ENCODE measurements at places on chromosomes 2 and 18.

GRCh38 chr2:191265311-191266170 lies 20.3 kb downstream of the MYO1B start:
- DNase-seq, result no peak

DNA sequence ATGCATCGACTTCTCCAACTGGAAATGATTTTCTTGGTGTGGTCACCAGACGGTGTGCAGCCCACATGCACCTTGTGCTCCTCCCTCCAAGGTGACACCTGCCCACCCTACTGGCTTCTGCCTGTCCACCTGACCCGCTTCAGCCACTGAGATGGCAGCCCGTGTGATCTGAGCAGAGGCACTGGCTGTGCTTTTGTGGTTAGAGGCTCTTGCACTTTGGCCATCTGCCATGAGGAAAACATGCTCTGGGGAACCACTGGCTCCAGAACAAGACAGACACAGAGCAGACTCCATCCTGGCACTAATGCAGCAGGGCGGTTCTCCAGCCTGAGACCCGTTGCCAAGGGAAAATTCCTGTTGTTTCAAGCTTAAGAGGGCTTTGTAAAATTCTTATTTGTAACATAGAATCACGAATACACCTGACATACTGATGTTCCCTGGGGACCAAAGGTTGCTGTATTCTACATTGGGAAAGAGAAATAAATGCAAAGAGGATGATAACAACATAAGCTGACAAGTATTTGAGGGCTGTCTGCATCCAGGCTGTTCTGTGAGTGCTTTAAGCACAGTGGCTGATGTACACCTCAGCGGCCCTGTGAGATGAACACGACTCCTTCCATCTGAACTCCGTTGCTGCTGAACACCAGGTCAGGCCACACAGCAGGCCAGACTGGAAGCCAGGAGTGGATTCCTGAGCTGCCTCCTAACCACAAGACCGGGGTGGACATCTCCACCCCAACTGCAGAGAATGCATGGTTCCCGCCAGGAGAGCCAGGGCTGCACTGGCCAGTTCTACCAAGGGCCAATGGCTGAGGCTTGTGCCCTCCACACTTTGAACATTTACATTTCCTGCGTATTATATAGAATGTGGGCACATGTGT lies 820.4 kb downstream of the GALR1 start:
- no peak for DNase-seq

- DNase-seq, result no peak
Observed at GRCh38 chr2:183079139-183079775, 710 bp downstream of the DUSP19 start.

DNA sequence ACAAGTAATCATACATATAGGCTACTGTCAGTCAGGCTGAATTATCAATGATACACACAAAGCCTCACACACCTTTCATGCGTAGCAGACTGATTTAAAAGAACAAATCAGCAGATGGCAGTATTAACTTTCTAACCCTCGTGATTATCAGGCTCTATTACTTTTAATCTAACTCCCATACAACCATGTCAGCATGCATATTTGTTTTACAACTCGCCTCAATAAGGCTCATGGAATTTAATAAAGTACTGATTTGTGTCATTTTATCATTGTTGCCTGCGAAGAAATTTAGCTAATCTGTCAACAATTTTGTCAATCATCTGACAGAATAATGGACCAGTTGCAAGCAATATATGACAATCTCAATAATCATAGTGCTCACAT lies 82.8 kb downstream of the SLC25A12 start:
- no peak for DNase-seq

DNA sequence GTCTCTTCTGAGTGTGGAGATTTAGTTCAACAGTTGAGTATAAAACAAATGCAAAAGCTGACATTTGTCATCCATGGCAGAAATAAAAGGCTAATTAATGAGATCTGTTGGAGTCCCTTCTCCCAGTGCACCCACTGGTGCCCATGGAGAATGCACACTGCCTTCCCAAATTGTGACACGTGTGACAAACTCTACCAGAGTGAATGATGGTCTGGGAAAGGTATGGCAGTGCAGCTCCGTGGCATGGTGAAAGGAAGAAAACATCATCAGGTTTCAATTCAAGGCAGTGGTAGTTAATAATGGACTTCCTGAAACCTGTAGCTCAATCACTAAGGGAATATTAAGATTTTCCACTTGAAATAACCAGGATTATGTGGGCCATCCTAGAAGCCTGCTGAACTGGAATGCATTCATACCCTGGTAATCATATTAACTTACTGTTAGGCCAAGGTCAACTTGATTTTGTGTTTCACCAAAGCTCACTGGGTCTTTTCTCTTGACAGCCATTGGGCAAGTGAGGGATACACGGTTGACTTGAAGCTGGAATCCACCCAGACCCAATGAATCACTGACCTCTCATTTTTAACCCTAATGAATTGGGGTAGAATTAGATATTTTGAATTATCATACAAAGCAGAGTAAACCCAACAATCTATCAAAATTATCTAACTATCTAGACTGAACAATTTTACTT lies 167.6 kb downstream of the AFF3 start:
- DNase-seq, result no peak

DNA sequence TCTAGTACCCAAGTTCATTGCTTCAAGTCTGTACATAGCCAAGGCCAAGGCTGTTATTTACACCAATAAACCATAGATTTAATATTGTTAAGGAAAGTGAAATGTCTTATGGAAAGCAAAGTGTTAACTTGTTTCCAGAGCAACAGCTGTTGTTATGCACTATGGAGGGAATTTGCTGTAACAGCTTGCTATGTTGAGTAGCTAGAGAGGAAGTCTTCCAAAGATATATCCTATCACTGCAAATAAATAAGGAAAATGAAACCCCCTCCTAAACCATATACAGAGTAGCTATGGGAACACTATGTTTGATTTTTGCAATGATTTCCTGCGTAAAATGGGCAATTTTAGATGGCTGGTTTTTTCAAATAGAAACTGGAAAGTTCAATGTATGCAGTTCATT lies 21.1 kb downstream of the TMEM182 start:
- DNase-seq, result no peak

DNA sequence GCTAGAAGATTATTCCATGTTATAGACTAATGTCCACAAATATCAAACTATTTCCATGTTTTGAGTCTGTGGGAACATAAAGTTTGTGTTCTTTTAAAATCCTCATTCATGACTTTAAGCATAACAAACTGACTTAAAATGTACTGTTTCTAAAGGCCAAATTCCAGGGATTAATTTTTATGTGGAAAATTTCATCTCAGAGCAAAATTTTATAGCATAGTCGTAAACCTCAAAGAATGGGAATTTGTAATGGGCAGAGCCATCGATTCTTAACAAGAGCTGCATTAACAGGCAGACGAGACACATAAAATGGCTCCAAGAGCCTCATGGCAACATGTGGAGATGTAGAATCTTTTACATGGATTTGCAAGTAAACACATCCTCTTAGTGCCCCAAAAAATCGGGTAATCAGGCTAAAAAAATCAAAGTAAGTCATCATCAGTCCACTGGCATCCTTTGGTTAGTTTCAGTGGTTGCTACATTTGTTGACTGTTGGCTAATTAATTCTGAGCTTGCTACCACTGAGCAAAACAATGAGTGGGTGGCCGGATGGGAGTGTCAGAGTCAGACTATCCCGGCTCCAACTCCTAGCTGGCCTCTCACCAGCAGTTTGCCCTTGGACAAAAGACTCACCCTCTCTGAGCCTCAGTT lies 119.6 kb downstream of the FAM210A start:
- DNase-seq, result no peak

DNA sequence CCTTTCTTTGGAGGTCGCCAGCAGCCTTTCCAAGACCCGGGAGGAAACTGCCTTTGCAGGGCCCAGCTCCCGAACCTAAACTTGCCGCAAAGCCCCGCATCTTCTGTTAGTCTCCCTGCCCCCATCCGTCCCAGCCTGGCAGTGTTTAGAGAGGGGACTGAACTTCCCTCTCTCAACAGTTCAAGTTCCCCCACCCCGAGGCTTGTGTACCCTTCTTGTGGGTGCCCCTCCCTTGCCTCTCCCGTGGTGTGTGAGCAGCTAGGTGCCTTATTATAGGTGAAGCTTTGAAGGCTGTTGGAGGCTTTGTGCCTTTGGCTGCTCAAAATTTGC lies 1.4 kb downstream of the LBH start:
- DNase-seq, result no peak

DNA sequence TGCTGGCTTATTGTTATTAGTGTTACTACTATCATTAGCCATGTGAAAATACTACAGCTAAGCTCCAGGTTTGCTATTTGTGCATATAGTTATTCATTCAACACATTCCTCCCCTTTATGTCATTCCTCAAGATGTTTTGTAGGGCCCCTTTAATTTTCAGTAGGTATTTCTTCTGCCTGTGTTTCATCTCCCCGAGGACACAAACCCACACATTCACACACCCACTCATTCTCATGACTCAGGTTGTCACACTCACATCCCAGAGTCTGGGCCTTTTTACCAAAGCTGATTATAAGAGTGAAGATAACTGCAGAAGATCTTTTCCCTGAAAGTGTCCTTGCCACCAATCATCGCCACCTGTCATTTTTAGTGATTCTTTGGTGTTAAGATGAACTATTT lies 68.6 kb upstream of the SPOPL start:
- DNase-seq, result no peak

DNA sequence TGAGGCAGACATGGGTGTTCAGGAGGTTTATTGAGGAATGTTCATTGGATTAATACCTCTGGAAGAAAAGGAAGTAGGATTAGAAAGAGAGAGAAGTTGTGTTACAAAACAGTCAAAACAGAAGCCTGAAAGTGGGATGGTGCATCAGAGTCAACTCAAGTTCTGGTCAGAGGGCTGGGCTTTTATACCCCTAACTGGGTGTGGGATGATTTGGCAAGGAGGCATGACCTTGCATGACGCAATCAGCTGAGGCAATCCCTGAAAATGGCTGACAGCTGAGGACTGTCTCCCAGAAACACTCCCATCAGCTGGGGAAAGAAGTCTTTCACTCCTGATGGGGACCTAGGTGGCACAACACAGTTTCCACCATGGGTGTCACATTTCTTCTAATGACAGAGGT lies 818.2 kb downstream of the SATB2 start:
- DNase-seq, result no peak

- no peak for DNase-seq
Observed at GRCh38 chr18:79520478-79521390, 125.0 kb downstream of the NFATC1 start.

DNA sequence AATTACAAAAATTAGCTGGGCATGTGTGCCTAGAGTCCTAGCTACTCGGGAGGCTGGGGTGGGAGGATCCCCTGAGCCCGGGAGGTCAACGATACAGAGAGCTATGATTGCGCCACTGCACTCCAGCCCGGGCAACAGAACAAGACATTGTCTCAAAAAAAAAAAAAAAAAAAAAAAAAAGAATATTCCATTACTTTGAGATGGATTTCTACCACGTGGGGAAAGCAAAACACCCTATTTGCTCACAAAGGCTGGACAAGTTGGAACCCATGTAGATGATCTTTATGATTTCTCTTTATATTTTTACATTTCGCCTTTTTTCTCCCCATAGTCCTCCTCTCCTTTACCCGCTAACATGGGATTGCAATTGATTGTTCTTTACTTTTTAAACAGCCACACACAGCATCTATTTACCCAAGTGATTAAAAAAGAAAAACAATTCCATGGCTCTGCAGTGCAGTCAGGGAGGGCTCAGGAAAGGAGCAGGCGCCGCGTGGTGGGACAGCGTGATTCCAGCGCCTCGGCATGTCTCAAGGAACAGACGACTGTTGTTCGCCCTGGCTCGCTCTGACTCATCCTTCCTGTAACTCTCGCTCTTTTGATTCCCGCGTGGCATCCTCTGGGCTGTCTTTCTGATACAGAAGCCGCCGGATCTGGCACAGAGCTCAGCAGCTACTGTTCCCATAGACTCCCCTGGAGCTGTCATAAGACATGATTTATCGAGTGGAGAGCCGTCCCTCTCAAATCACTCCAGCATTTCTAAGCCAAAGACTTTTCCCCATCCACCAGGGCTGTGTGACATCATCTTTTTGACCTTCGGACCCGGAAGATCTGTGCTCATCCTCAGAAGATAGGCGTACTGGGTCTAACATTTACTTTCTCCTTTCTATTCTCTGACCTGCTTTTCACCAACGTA lies 230.4 kb upstream of the AGAP1 start:
- no peak for DNase-seq

- DNase-seq, result no peak
Observed at GRCh38 chr2:12173271-12173942, 427.0 kb downstream of the LPIN1 start.

DNA sequence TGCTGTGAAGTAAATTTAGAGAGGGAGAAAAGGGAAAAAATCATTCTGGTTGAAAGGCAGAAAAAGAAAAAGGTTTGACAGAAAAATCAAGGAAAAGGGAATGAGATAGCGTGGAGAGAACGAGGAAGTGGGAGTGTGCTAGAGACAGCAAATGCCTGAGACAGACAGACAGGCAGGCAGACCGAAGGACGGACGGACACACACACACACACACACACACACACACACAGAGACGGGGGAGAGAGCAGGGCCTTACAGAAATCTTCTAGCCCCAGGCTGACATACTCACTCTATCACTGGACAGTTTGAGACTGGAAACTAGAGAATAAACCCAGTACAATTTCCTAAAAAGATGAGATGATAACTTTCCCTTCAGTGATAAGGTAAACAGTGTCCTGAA lies 238.4 kb downstream of the ZNF521 start:
- DNase-seq, result no peak

- DNase-seq, result no peak
Observed at GRCh38 chr18:59426855-59427254, 67.8 kb upstream of the LMAN1 start.

DNA sequence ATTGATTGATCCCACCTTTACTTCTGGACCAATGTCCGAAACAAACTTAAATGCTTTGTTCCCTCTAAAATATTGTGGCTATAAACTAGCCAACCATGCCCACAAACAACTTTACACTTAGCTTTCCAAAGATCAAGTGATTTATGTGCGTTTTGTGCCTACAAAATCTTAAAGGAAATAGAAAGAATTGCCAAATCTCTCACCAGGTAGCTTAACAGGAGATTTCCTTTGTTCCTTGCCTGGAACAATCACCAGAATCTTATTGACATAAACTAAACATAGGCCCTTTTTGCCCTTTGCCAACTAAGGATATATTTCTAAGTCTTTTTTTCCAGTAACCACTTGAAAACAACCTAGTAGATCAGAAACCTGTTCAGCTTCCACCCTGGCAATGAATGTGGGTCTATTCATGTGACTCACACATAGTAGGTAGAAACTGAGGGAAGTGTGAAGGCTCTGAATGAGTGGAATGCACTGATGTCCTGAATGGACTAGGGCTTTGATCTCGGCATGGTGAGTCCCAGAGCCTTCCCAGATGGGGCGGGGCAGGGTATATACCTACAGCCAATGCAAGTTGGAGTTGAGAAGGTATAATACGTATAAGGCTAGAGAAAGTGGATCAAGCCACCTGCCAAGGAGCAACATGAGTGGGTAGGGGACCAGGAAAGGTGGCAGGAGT lies 94.6 kb upstream of the PPP1CB start:
- DNase-seq, result no peak

DNA sequence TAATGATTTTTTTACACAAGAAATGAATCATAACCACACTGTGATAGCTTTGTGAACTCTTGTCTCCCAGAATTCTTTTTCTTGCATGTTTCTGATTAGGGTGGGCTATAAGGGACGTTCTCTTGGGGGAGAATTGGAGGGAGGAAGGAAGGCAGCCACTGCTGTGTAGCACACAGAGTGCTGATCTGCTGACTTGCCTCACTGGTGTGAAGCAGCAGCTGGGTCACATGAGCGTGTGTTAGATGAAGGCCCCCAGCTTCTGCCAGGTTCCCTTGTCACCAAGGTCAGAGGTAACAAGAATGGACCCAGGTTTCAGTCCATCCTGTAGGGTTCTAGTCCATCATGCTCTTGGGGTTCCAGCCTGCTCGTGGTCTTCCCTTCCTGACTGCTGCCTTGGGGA lies 107.4 kb upstream of the GLI2 start:
- no peak for DNase-seq
